ENCODE measurements at places on chromosomes 3 and 15.
A peak's percentile ranks its signal among the peaks of the same experiment; 100 is the strongest.

DNA sequence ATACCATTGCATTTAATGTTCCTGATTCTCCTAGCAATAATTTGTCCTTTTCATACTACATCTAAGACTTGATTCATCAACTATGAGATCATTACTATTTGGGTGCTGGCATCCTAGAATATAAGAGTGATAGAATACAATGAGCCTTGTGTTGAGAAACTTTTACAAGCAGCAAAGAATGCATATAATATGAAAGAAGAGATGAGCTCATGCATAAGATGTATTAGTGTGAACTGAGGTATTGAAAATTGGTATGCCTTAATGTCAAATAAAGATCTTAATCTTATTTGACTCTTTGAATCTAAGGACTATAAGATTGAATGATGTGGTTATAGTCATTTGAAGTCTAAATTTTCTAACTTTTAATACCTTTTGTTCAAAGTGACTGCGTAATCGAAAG, 220.0 kb upstream of the ARHGEF26 start:
- DNase-seq = no peak

DNA sequence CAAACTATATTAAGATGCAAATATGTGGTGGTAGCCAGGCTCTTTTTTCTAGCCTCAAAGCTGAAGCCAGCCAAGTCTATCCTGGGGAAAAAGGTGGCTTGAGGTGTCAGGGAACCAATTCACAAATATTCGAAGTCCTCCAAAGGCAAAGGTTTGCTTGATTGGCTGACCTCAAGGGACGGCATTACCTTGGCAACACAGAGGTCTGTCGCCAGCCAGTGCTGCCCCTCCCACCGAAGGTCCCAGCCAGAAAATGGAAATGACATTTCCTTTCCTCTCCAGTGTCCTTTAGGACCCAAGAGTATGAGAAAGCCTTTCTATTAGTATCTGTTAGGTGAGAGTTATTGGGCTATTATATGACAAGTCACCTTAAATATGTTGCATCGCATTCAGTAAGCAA, 96.0 kb upstream of the LIMD1 start:
- no peak for DNase-seq

DNA sequence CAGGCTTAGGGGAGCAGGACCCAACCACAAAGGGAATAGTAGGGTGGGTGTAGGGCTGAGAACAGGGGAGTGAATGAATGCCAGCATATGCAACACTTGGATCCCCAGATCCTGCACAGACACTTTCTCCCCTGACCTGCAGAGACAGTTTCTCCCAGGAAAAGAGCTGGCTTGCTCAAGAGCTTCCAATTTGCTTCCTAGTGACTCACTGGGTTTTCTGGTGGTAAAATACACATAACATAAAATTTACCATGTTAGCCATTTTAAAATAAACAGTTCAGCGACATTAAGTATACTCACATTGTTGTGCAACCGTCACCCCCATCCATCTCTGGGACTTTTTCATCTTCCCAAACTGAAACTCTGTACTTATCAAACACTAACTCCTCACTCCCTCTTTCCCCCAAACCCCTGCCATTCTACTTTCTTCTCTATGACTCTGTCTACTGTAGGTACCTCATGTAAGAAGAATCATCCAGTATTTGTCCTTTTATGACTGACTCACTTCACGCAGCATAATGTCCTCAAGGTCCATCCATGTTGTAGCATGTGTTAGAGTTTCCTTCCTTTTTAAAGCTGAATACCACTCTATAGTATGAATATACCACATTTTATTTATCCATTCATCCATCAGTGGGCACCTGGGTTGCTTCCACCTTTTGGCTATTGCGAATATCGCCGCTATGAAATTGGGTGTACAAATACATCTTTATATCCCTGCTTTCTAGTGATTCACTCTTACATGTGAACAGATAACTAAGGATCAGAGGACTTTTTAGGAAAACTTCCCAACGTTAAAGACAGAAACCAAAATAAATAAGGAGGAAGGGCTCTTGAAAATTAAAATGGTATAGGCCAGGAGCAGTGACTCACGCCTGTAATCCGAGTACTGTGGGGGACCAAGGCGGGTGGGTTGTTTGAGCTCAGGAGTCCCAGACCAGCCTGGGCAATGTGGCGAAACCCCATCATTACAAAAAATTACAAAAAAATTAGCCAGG, 95.6 kb upstream of the TJP1 start:
- DNase-seq = no peak

- no peak for DNase-seq
Measured at GRCh38 chr3:127717357-127718244, 44.8 kb downstream of the ABTB1 start.

GRCh38 chr15:94666553-94666952, 435.2 kb downstream of the MCTP2 start:
- DNase-seq = no peak

- no peak for DNase-seq
Measured at GRCh38 chr15:24862726-24863521, 91.9 kb upstream of the SNRPN start.

GRCh38 chr3:43759297-43759782, 68.6 kb downstream of the ABHD5 start:
- DNase-seq = peak; percentile 76

GRCh38 chr3:112470788-112471187, 28.5 kb downstream of the BTLA start:
- peak; percentile 29 for DNase-seq

GRCh38 chr3:4140921-4141320, 162.2 kb upstream of the SETMAR start:
- no peak for DNase-seq

GRCh38 chr15:57505949-57506391, 85.7 kb upstream of the MYZAP start:
- DNase-seq = peak; percentile 77

- no peak for DNase-seq
Measured at GRCh38 chr3:29940759-29941323, 660.0 kb downstream of the RBMS3 start.

- peak; percentile 28 for DNase-seq
Measured at GRCh38 chr15:66685638-66686150, 16.3 kb upstream of the SMAD6 start.

DNA sequence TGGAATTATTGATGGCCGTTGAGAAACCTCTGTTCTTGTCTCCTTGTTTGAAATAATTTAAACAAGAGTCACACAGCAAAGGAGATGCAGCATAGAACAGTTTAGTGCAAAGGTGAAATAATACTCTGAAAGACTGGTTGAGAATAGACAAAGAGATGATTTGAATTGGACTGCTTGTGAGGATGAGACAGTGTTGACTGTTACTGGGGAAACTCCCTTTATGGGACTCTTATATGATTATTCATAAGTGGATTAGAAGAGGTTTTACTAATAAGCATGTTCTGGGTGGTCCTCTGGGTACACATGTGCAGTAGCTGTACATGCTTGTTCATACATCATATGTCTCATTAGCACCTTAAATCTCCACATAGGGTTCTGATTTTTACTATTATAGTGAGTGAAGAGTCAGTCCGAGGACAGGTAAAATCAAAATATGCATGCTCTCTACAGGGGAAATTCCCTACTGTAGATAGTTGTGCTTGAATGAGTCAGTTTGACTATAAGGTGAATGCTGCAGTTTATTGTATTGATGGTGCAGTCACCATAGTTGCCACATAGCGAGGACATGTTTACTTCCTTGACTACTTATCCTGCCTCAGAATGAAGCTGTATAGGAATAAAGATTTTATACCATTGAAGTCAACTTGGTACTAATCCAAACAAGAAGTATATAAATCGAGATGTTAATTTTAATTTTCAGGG, 498.7 kb downstream of the CNTN6 start:
- no peak for DNase-seq

DNA sequence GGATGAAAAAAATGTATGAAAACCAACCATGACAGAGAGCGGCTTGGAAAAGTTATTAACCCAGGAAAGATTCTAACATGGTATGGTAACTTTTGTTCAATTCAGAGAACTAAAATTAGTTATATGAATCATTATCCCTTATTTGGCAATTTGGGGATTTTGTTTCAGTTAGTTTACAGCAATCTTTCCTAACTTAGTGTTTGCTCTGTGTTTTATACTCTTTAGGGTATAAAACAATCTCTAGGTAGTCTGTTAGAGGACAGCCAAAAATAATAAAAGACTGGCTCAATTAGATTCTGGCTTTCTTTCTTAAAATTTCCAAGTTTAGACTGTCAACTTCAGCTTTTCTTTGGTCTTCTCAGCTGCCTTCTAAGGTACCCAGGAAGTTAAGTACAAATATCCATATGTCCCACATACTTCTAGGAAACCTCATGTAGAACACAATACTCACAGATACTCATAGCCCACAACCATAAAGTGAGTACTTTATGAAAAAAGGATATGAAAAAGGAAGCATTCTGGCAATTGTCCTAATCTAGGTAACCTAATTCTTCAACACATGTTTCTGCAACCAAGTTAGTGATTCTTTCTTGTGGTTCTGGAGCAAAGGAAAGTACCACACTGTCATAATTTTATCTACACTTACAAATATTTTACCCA, 849.3 kb downstream of the ROBO1 start:
- peak; percentile 57 for DNase-seq

- DNase-seq = no peak
Measured at GRCh38 chr3:23659840-23660430, 145.8 kb upstream of the UBE2E1 start.

DNA sequence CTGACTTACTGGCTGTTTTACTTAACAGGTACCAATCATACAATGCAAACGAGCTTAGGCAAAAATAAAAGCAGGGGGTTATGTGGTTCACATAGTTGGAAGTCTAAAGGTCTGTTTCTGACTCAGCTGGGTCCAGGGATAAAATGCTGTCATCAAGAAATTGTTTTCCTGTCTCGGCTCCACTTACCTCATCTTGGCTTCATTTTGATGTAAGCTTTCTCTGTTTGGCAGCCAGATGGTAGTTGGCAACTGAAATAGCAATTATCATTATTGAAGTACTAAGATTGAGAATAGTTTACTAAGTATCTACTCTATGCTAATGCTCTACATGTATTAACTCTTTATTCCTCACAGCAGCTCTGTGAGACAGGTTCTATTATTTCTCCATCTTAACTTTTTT, 36.8 kb upstream of the CNTN3 start:
- DNase-seq = peak; percentile 82

GRCh38 chr3:153209596-153209995, 47.6 kb downstream of the RAP2B start:
- peak; percentile 43 for DNase-seq

DNA sequence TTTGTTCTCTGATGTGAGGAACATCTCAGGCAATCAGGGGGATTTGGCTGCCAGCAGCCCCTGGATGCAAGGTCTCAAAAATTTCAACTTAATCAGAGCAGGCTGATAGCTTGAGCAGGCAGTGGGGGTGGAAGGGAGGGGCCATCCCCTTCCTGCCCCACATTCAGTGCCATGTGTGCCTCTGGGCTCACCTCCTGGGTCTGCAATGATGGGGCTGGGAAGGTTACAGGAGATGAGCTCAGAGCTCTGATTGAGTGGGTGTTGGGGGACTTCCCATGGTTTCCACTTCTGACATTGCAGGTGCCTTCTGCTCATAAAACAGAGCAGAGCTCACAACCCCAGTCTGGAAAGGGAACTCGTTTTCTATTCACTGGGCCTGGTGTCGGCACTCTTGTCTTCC, 37.0 kb downstream of the PARP16 start:
- DNase-seq = no peak

DNA sequence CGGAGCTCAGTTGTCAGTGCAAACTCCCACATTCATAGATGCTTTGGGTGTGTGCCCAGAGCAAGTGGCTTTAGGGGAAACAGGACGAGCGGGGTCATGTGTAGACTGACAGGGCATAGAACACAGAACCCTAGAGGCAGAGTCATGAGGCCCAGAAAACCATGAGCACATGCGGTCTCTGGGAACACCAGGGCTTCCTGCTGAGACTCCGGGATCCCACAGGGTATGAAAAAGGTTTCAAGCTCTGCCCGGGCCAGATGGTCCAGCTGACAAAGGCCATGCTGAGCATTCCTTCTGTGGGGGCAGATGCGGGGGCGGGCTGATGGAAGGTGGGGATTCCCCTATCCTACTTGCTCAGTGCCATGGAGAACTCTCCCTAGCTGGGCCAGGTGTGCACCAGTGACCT, 44.8 kb downstream of the ROPN1B start:
- peak; percentile 50 for DNase-seq

GRCh38 chr3:59367150-59367549, 317.3 kb upstream of the CFAP20DC start:
- DNase-seq = peak; percentile 85

DNA sequence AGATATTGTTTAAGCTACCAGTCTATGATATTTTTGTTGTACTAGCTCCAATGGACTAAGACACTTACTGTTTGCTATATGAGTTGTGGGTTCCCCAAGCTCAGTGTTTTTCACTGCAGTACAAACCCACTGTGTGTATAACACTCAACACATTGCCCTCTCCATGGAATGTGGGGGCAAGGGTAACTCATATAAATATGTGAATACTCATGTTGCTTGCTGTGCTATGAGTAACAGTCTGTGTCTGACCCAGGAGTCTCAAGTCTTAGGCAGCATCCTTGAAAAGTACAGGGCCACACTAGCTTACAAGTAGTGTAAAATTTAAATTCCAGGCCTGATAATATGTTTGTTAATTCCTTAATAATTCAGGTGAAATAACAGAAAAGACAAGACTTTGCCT, 22.5 kb upstream of the CNTN3 start:
- peak; percentile 78 for DNase-seq

GRCh38 chr3:13700889-13701288, 152.0 kb downstream of the FBLN2 start:
- no peak for DNase-seq

All from choroid plexus epithelial cell (primary cell).